ENCODE measurements at places on chromosomes 16 and 17. TPM values are rescaled to one million over a fixed set of nuclear protein-coding genes. Genes with fewer than 3 reads are reported as not detected.

P2RX5 gene
- 1.6 TPM for polyA plus RNA-seq

TNK1 gene
- polyA plus RNA-seq = 5.7 TPM

GRCh38 chr16:55765161-55765560, 67.7 kb downstream of the CES1 start:
- no peak for DNase-seq

DNA sequence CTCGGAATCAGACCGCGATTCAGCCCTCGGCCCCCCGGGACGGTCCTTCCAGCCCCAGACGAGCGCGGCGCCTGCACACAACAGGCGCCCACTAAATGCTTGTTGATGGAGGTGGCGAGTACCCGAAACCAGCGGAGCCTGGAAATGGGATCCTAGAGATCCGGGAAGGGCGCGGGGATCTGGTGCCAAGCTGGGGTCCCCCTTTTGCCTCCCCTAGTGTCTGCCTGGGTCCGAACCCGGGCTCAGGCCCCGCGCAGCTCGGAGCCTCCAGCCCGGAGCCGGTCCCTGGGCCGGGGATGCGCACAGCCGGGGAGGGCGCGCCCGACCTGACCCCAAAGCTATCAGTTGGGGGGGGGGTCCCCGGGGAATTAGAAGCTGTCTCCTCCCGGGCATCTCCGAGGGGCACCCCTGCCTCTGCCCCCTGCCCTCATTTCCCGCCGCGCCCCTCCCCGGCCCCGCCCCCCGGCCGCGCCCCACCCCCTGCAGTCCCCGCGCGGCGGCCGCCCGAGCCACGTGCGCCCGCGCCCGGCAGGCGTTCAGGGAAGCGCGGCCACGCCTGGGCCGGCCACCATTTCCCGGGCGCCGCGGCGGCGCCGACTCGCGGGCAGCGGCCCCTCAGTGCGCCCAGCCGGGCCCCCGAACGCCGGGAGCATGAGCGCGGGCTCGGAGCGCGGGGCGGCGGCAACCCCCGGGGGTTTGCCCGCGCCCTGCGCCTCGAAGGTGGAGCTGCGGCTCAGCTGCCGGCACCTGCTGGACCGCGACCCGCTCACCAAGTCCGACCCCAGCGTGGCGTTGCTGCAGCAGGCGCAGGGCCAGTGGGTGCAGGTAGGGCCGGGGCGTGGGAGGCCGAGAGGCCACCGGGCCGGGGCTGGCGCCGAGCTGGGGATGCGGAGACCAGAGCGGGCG, at the start of gene CPNE7:
Gene CPNE7, plus strand, starts transcription at position 512 of the 906 bp plus-strand sequence. Its CDS starts 140 bp downstream, at position 652.
- no peak for DNase-seq

DNA sequence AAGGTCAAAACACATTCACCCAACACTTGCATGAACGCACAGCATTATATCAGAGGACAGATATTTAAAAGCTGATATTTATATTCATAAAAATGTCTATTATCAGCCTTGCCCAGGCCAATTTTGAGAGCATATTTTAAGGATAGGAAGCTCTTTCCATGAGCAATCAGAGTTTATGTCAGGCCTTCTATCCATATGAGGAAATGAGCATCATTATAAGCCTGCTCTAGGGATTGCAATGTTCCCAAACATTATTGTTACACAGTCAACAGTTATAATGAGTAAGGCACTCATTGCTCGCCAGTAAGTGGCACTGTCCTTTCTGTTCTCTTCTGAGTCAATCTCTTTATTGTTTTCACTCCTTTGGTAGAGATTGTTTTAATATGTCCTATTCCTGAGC, 37.7 kb upstream of the DYNLRB2 start:
- DNase-seq = no peak

DNA sequence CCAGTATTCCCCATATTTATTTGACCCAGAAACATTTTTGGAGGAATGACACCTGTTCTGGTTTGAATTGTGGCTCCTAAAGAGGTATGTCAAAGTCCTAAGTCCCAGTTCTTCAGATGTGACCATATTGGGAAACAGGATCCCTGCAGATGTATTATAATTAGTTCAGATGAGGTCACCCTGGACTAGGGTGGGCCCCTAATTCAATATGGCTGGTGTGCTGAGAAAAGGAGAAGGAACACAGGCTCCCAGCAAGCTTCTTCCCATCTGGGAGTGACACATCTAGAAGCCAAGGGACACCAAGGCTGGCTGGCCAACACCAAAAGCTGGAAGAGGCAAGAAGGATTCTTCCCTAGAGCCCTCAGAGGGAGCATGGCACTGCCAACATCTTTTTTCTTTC, 3.8 kb upstream of the GCSH start:
- DNase-seq = no peak

- peak; percentile 90 for DNase-seq
Observed at GRCh38 chr17:50919321-50920040, 53.3 kb upstream of the TOB1 start.

DNA sequence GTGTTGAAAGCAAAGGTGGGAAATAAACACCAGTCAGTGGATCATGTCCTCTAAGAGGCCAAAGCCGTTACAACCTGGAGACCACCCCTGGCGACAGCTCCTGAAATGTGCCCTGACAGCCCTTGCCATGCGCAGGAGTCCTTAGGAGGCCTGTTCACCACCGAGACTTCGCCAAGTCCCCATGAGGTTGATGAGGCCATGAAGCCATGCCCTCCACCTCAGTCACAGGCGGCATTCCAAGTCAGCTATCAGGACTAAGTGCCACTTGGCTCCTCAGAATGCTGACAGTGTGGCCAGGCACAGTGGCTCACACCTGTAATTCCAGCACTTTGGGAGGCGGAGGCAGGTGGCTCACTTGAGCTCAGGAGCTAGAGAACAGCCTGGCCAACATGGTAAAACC, 27.1 kb downstream of the ADAM11 start:
- no peak for DNase-seq

DNA sequence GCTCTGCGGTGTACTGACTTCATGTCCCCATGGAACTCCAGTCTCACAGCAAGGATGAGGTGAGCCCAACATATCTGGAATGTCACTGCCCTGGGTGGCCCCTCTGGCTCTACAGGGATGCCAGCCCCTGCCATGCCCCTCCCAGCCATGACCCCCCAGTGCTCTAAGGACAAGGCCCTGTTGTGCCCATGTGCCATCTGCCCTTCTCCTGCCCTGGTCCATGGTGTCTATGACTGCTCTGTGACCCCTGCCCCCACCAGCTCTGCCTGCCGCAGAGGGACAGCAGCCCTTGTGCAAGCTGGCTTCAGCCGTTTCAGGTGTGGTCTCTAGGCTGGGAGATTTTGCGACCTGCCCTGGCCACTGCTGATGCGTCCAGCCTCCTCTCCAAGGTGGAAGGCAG, 40.3 kb downstream of the TK2 start:
- DNase-seq = no peak

DNA sequence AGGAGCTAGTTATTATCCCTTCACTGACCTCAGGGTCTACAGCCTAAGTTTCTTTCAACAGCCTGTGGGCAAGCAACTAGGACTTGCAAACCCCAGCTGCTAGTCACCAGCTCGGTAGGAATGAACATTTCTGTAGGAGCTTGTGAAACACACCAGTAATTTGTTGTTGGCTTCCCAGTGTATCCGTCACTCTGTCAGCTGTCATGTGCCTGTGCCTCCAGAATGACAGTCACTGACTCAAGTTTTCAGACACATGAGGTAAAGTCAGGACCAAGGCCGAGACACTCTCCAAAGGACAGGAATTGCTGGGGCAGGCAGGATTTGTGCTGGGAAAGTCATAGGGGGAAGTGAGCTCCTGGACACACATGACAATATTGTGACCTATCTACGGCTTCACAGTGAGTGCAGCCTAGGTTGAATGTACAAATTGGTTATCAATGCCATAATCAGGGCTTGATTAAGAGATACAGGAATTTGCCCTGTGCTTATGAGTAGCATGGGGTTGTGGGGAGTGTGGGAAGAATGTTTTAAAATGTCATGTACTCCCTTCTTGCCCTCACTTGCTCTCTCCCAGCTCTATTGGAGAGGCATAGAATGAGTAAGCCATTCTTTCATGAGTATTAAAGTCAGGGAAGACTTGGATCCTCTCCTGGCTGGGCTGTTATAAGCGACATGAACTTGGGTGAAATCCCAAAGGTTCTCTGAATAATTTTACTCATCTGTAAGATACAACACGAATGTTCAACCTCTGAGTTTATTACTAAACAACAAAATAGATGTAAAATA, 391.4 kb downstream of the UTP18 start:
- no peak for DNase-seq

DNA sequence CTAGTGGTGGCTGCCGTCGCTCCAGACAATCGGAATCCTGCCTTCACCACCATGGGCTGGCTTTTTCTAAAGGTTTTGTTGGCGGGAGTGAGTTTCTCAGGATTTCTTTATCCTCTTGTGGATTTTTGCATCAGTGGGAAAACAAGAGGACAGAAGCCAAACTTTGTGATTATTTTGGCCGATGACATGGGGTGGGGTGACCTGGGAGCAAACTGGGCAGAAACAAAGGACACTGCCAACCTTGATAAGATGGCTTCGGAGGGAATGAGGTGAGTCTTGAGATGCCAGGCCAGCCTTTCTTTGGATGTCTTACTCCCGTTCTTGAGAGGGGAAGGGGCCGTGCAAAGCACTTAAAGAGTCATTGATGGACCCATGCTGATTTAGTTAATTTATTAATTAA, 16.1 kb downstream of the ARSG start:
- no peak for DNase-seq

All from renal pelvis (tissue), 12 donors.